ENCODE measurements at places on chromosomes 6 and 20.

DNA sequence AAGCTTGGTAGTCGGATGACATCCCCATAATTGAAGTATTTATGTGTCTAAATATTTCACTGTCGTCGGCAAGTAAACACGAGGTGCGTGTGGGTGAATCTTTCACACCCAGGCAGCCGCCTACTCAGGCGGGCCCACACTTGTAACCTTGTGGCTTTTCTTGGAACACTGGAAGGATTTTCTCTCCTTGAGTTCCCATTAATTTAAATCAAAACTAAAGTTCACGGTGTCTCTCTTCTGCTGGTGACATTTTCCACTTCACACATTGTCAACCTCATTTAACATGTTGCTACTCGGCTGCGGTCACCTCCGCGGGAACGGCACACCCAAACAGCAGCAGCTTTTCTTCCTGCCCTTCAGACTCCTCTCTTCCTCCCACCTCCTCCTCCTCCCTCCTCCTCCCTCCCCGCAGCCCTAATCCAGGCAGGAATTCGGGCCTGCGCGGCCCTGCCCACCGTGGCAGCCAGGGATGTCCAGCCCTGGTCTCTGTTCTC lies 336.6 kb downstream of the QKI start:
- DNase-seq: no peak

GRCh38 chr6:73644030-73644429 lies 9.8 kb downstream of the SLC17A5 start:
- no peak for DNase-seq

DNA sequence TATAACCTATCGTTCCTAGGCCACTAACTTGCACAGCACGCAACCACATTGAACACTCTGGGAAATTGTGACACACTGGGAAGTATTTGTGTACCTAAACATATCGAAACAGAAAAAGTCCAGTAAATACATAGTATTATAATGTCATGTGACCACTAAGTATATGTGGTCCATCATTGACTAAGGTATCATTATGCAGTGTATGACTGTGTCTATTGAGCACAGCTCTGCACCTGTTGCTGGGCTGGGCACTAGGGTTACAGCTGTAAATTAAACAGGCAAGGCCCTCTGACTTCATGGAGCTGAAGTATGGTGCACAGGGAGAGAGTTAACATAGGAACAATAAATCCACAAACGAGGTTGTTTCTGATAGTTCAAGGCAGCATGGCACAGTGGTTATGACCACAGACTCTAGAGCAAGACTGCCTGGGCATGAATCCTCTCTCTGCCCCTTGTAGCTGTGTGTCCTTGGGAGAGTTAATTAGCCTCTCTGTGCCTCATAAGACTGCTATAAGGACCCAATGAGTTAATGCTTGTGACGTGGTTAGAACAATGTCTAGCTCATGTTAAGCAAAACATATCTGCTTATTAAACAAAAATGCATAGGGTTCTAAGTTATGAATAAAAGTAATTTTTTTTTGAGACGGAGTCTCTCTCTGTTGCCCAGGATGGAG lies 10.6 kb downstream of the BCAS1 start:
- DNase-seq: no peak

DNA sequence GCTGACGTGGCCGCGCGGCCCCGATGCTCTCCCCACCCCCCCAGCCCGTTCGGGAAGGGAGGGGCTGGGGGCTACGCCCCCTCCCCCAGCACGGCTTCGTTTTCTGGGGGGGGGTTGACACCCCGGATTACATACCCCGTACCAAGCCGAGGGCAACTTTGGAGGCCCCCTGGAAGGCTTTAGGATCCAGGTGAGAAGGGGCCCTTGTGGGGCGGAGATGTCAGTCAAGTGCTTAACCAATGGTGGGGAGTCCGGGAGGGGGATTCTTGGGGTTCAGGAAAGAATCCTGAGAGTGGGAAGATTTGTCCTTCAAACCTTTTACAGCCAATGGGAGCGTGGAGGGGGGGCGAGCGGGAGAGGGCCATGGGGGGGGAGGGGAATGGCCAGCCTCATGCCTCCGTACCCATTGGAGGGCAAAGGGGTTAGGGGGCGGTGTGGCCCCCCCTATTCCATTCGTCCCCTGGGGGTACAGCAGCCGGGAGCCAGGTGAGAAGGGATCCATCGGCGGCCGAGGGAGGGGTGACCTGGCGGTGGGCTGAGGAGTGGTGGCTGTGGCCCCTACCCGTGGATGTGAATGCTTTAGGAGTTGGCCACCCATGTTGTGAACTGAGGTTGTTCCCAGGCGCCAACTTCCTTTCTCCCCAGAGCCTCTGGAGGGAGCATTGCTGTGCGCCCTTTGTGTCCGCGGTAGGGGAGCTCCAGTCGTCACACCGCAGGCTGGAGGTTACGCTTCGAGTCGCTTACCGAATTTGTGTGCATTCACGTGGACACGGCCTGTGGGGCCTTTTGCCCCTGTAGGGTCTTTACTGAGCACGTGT lies 682 bp downstream of the BRD2 start:
- peak; percentile 91 for DNase-seq

All from GM23248 (cell line).